ENCODE measurements at places on chromosomes 16 and 17.

- no peak for DNase-seq
Measured at GRCh38 chr16:79076047-79076767, 524.3 kb downstream of the MAF start.

DNA sequence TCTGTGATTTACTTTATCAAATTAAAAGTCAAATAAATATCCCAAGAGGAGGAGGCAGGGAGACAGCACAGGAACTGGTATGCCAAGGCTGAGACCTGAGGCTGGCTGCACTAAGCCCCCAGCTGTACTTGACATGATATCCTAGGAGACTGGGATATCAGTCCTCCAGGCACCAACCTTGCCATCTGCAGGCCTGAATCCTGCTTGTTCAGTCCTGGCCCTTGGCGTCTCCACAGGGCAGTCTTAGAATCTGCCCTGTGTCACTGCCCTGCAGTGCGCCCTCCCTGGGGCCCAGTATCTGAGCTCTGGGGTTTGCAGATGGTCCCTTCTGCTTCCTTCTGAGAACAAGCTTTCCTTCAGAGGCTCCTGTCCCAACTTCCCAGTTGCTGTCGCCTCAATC lies 75.9 kb downstream of the HS3ST3A1 start:
- no peak for DNase-seq

DNA sequence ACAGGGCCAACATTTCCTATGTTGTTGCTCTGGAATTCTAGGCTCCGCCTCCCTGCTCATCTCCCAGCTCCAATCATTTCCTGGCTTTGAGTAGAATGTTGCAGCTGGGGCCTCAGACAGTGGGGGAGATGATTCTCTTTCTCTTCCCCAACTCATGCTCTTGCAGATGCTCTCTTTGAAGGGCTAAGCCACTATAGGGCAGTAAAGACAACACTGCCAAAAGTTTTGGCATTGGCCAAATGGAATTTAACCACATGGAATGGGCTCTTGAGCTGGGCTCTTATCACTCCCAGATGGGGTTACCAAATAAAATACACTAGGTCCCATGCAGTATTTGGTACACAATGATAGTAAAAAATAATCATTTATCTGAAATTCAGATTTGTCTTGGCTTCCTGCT lies 19.6 kb upstream of the EFCAB13 start:
- no peak for DNase-seq

DNA sequence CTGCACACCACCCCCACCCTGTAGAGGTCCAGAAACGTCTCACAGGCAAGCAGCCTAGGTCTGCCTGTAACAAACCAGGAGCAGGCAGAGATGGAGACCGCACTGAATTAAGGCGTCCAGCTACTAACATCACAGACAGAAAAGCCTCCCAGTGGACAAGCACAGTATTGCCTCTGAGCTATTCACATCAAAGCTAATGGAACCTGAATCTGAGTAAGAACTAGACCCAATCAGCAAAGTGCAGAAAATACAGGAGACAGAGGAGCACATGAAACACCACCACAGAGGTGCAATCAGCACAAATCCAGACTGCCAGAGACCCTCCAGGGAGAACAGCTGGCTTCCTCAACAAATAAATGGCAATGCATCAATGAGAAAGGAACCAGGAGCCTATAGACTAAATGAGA lies 22.2 kb upstream of the PEMT start:
- peak; percentile 49 for DNase-seq

GRCh38 chr16:79658301-79659033 lies 57.9 kb upstream of the MAF start:
- no peak for DNase-seq

DNA sequence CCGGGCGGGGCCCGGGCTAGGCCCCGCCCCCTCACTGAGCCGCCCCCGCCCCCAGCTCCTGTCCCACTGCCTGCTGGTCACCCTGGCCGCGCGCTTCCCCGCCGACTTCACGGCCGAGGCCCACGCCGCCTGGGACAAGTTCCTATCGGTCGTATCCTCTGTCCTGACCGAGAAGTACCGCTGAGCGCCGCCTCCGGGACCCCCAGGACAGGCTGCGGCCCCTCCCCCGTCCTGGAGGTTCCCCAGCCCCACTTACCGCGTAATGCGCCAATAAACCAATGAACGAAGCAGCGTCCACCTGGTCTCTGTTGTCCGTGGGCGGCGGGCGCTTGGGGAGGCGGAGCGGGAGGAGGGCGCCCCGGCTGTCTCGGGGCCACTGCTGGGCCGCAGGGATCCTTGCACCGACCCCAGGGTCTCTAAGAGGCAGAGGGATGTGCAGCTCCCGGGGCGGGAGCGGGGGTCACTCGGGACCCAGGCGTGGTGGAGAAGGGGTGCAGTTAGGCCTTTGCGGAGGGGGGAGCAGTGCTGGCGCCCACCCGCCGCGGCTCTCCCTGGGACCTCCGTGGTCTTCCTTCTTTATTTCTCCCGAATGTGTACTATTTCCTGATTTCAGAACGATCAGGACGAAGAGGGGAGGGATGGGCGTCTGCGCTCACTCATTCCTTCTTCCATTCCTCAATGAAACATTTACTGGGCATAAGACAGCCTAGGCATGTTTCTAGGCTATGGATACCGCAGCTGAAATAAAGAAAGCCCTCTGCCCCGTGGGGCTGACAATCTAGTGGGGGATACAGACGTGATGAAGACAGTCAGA lies 2.0 kb downstream of the HBZ start:
- DNase-seq = peak; percentile 68

- DNase-seq = no peak
Measured at GRCh38 chr16:28839004-28839639, 7.0 kb downstream of the TUFM start.

GRCh38 chr16:66608241-66609138 lies 4.0 kb downstream of the CMTM3 start:
- peak; percentile 87 for DNase-seq

DNA sequence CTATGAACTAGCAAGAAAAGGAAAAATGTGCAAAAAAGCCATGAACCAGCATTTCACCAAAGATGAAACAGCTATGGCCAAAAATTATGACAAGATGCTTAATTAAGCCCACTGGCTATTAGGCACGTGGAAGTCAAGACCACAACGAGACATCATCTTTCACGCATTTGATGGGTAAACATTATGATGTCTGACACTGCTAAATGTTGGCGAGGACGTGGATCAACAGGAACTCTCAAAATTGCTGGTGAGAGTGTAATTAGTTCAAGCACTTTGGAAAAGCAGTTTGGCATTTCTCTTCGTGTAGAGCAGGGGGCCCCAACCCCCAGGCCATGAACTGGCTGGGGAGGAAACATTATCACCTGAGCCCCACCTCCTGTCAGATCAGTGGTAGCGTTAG lies 39.6 kb upstream of the ADGRG1 start:
- DNase-seq = no peak

DNA sequence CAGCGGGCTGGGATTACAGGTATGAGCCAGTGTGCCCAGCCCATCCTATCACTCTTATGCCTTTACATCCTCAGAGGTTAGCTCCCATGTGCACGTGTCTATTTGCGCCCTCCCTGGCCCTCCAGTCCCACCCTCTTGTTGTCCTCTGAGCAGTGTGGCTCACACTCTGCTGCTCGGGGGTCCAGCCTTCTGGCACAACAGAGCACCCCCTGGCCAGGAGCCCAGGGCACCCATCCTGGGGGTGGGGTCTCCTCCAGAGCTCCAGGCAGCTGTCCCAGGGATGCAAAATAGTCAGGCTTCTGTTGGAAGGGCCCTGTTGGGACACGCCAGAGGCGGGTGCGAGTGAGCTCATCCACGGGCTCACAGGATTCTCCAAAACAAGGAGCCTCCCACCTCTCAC lies 11.7 kb upstream of the FAM83G start:
- no peak for DNase-seq

GRCh38 chr17:19288453-19288852 lies 51.3 kb downstream of the EPN2 start:
- DNase-seq = no peak

DNA sequence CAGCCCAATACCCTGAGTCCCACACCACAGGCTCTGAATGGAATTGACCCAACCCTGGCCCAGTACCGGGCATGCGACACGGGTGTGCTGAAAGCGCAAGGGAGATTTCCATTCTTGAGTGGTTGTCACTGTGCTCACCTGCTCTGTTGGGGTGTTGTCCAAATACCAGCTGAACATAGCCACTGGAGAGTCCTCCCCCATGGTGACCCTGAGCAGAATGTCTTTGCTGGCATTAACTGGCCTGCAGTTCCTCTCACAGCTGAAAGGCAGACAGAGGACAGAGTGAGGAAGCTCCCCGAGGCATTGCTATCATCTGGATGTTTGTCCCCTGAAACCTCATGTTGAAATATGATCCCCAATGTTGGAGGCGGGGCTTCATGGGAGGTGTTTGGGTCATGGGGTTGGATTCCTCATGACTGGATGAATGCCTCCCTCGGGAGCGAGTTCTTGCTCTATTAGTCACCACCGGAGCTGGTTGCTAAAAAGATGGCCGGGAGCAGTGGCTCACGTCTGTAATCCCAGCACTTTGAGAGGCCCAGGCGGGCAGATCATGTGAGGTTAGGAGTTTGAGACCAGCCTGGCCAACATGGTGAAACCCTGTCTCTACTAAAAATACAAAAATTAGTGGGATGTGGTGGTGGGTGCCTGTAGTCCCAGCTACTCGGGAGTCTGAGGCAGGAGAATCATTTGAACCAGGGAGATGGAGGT lies 57.3 kb upstream of the BCO1 start:
- peak; percentile 86 for DNase-seq

- DNase-seq = no peak
Measured at GRCh38 chr16:15484662-15485061, 50.3 kb downstream of the BMERB1 start.

GRCh38 chr16:57893559-57894389 lies 77.2 kb downstream of the CNGB1 start:
- no peak for DNase-seq

- DNase-seq = no peak
Measured at GRCh38 chr17:19332371-19333131, 30.0 kb downstream of the B9D1 start.

GRCh38 chr17:56119936-56120335 lies 33.3 kb upstream of the ANKFN1 start:
- no peak for DNase-seq

- DNase-seq = no peak
Measured at GRCh38 chr16:1258906-1259759, 3.3 kb downstream of the TPSD1 start.

- peak; percentile 35 for DNase-seq
Measured at GRCh38 chr17:29078183-29079045, 35.5 kb downstream of the PIPOX start.

Measured in T47D (cell line).